Activated CD4-positive, alpha-beta T cell treated with anti-CD3 and anti-CD28 coated beads, Interleukin-2, amount 10 ng/mL, durations not matched to agents 7 days and 5 days (primary cell): ENCODE measurements at places on chromosomes 3 and 15. TPM values are rescaled to one million over a fixed set of nuclear protein-coding genes. Genes with fewer than 3 reads are reported as not detected.

Gene PAQR9
- not detected for total RNA-seq

Gene WDR6
- total RNA-seq: 157 TPM

- H3K4me1 ChIP-seq: peaks cover 9% of the 10 kb centered on the region
- H3K36me3 ChIP-seq: peaks cover 8% of the 10 kb centered on the region
- no peak overlapping the region for H3K4me3 ChIP-seq
- no peak overlapping the region for H3K27ac ChIP-seq
- DNase-seq: no peak
These were observed 153.4 kb downstream of the LMLN start for GRCh38 chr3:198113206-198114053.

GRCh38 chr15:25543196-25543595 lies 104.4 kb upstream of the UBE3A start:
- H3K27ac ChIP-seq: no peak overlapping the region
- no peak overlapping the region for H3K4me3 ChIP-seq
- H3K36me3 ChIP-seq: no peaks in the 10 kb centered on the region
- no peak for DNase-seq
- H3K27me3 ChIP-seq: no peaks in the 10 kb centered on the region

- no peak overlapping the region for H3K4me3 ChIP-seq
- DNase-seq: no peak
- peaks cover 39% of the 10 kb centered on the region for H3K4me1 ChIP-seq
- H3K27me3 ChIP-seq: no peaks in the 10 kb centered on the region
- no peak overlapping the region for H3K27ac ChIP-seq
These were observed 114.7 kb upstream of the BHLHE40 start for GRCh38 chr3:4864503-4864902.

- no peak for DNase-seq
- no peak overlapping the region for H3K4me3 ChIP-seq
- no peak overlapping the region for H3K27ac ChIP-seq
- peaks cover 19% of the 10 kb centered on the region for H3K27me3 ChIP-seq
- no peaks in the 10 kb centered on the region for H3K36me3 ChIP-seq
These were observed 34.6 kb upstream of the CCDC66 start for GRCh38 chr3:56522374-56522773.

DNA sequence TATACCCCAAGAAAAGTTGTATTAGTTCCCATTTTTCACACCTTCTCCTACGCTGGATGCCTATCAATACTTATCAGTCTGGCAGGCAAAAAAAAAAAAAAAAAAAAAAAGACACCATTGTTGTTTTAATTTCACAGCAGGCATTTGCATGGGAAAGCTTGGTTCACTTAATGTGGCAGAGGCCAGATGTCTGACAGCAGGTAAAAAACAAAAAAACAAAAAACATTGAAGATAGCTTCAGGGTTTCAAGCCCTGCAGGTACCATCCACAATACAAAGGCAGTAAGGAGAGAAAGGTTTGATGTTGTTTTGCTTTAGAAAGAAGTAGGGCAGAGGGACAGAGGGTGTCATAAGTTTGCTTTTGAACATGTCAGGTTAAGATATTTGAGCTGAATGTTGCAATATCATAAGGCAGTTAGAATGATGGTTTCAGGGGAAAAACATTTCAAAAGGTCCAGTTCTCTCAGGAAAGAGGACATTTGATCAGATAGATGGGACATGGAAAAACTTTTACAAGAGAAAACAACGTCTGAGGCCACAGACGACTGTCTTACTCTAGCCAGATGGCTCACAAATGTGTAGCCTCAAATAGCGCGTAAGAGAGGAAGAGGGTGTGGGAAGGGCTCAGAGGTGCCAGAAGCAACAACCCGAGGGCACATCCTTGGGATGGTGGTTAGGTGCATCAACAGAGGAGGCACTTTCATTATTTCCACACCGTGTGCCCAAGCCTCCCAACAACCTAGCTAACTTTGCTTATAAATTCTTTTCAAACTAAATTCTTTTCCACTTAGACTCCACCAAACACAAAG lies 25.7 kb downstream of the PCOLCE2 start:
- H3K27ac ChIP-seq: no peak overlapping the region
- peaks cover 18% of the 10 kb centered on the region for H3K27me3 ChIP-seq
- DNase-seq: no peak
- no peak overlapping the region for H3K4me3 ChIP-seq
- H3K36me3 ChIP-seq: no peaks in the 10 kb centered on the region
